IMR-90 (cell line): ENCODE measurements at places on chromosomes 6 and 20. TPM values are rescaled to one million over a fixed set of nuclear protein-coding genes. Genes with fewer than 3 reads are reported as not detected.

COL12A1 gene
- total RNA-seq: 452 and 502 TPM in 2 replicates

TNFRSF21 gene
- total RNA-seq: 2.5 and 2.9 TPM in 2 replicates

TMEM170B gene
- 0.18 and 0.28 TPM in 2 replicates for total RNA-seq

EDN1 gene
- total RNA-seq: 5.6 and 8.6 TPM in 2 replicates

SLC22A1 gene
- 0.28 TPM in 1 of 2 replicates, not detected in the other for total RNA-seq

DDRGK1 gene
- total RNA-seq: 12.2 and 20.6 TPM in 2 replicates
